Fibroblast of the conjunctiva (primary cell): ENCODE measurements at places on chromosomes 11 and 22.

GRCh38 chr22:33697640-33698039 is 222.6 kb downstream of the LARGE1 start:
- DNase-seq: no peak

DNA sequence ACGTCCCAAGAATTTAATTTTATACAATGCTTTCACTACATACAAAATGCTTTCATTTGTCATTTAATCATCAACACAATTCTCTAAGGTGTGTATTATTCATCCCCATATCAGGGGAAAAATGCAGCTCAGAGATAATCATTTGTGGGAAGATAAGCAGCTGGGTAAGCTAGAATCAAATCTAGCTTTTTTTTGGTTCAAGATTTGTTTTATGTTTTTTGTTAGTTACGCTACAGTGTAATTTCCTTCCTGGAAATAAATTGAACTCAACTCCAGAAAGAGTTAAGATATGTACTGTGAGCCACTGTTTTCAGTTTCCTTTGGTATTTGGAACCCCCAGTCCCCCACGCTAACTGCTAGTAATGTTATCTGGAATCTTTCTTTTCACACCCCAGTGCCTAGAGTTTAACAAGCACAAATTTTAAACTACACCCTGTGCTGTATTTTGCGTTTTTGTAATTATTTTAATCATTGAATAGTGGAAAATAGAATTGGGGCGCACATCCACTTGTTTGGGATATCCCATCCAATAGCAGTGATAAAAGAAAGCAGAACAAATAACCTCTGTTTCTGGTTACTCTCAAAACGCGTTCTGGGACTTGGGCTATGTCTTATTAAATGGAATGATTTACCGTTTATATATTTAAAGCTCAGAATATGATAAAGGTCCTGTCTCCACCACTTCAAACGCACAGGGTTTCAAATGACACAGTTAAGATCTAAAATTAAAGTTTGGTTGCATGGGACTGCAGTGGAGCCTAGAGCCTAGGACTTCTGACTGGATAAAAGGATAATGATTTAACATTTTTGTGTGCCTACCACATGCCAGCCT is 2.1 kb upstream of the HSPA8 start:
- DNase-seq: no peak

GRCh38 chr11:19664886-19665548 is 47.6 kb upstream of the NAV2 start:
- no peak for DNase-seq

DNA sequence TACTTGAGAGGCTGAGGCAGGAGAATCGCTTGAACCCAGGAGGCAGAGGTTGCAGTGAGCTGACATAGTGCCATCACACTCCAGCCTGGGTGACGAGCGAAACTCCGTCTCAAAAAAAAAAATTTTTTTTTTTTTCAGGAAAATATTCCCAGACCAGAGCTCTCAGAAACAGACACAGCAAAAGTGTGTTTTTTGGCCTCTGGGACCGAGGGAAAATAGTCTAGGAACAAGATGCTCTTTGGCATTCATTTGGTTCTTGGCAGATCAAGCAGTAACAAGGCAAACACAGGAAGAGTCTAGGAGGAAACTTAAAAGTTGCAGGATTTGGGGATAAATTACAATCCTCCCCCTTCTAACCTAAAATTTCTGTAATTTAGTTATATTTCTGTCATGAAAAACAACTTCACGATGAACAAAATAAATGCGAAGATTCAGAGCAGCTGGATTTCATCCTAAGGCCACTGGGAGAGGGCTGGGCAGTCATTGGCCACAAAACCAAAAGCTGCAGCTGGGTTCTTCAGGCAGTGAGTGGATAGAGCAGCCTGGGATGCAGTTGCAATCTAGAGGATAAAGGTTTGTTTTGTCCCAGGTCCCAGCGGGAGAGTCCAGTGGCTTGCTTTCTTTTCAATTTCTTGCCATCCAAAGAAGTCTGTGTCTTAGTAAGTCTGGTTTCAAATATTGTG is 19.7 kb downstream of the ATG16L2 start:
- DNase-seq: no peak
